Stimulated activated CD8-positive, alpha-beta memory T cell treated with anti-CD3 and anti-CD28 coated beads, Interleukin-15, amount 100 ng/mL, for 4 hours (primary cell): ENCODE measurements at places on chromosomes 3 and 15.

DNA sequence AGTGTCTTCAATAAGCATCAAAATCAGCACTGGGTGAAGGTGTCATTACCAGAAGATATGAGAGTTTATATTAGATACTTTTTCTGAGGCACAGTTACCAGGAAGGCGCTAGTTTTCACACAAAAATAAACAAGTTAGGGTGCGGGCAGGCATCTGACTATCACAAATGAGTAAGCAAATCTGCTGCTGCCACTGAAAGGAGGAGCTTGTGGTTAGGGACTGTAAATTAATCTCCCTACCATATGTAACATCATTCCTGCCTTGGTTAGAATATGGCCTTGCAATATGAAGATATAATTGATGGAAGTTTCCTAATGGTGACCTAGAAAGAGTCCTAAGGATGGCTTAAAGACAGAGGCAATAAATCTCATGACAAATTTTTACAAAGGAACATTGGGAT lies 19.5 kb upstream of the EID1 start:
- DNase-seq = no peak

- no peak for DNase-seq
Observed at GRCh38 chr3:196399485-196399945, 32.7 kb downstream of the UBXN7 start.

- no peak for DNase-seq
Observed at GRCh38 chr3:100912976-100913545, 80.2 kb downstream of the ABI3BP start.

DNA sequence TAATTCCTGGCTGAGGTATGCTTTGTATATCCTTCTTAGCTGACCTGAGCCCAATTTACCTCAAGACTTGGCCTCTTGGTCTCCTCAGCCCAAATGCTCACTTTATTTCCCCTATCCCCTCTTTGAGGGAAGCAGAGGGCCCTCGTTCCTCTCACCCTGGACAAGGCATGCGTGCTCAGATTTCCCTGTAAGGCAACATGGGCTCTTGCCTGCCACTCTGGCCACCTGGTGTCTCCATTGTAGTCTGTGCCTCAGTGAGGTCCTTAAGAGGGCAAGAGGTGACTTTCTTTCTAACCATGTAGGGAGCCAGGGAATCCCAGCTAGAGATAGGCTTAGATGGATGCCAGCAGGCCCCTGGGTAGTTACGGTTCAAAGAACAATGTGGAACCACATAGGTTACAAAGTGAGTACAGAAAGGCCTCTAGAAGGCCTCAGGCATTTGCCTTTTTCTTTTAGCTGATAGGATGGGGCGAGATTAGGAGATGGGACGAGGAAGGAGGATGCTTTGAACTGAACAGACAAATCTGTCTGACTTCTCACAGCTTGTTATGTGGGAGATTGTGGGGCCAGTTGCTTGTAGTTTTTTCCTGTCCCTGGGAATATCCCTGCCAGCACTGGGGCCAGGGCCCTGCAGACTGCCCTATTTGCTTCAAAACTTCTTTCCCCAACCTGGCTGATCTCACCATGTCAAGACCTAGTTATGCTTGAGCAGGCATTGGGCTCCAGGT lies 1.1 kb upstream of the INTS14 start:
- no peak for DNase-seq

GRCh38 chr3:79598594-79598993 lies 169.2 kb downstream of the ROBO1 start:
- DNase-seq = no peak

DNA sequence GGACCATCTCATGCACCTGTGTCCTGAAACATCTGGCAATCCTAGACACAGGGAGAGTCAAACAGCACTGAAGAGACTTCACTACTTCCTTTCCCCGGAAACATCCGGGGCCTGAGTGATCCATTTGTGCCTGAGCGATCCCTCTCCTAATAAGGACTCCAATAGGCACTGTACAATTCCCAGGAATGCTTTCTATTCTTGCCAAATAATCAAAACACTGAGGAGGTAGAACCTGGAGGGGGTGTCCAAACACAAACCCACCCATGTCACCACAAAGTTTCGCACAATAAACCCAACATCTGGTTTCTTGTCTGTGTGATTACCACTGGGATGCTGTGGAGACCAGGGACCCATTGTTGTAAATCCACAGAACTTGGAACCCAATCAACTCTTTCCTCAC lies 205.0 kb downstream of the OPA1 start:
- no peak for DNase-seq

GRCh38 chr3:171198781-171199472 lies 172.4 kb upstream of the SLC2A2 start:
- no peak for DNase-seq

GRCh38 chr3:177680472-177680821 lies 483.2 kb upstream of the TBL1XR1 start:
- DNase-seq = no peak

DNA sequence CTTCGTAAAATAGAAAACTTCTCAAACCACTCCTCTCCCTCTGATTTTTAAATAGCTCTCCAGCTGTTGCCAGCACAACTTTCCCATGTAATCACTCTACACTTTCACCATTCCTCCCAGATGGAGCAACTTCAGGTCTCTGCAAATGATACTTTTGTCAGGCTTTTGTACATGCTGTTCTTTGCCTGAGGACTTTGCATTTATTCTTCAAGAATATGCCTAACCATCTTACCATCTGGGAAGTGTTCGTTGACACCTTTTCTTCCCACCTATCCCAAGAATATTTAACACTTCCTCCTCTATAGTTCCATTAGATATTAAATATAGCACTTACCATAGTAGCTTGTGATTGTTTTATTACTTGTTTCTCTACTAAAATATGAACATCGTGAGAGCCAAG lies 703.7 kb downstream of the CADM2 start:
- DNase-seq = no peak

GRCh38 chr3:146337991-146338390 lies 87.1 kb upstream of the PLSCR4 start:
- DNase-seq = no peak

DNA sequence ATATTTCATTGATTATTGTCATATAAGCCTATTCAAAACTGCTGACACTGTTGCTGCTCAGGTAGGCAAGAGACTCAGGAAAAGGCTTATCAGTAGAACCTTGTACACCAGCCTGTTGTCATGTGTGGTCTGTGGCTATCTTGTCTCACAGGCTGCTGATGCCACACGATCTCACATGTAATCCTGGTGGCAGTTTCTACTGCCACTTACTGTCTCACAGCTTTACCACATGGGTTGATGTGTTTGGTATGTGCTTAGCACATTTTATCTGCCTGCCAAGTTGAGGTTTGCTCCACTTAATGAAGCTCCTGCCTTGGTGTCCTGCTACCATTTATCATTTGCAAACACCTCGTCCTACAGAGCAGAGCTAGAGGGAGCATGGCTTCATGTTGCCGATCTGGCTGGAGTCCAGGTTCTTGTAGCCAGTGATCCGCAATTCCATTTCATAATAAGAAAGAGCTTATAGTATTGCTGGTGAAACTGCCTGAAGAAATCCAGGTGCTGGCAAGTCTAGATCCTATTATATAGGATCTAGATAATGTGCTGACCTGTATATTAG lies 637.9 kb downstream of the NLGN1 start:
- DNase-seq = no peak
